ENCODE measurements at places on chromosomes 11 and 22.

- peak; percentile 83 for DNase-seq
Observed at GRCh38 chr11:62612366-62613290, at the start of the genes EML3 and ROM1. Gene EML3, minus strand, starts transcription at chr11:62612775. Its CDS starts 318 bp downstream, at chr11:62612457. Gene ROM1, plus strand, starts transcription at chr11:62613257. Its CDS starts 25 bp downstream, at chr11:62613282.

DNA sequence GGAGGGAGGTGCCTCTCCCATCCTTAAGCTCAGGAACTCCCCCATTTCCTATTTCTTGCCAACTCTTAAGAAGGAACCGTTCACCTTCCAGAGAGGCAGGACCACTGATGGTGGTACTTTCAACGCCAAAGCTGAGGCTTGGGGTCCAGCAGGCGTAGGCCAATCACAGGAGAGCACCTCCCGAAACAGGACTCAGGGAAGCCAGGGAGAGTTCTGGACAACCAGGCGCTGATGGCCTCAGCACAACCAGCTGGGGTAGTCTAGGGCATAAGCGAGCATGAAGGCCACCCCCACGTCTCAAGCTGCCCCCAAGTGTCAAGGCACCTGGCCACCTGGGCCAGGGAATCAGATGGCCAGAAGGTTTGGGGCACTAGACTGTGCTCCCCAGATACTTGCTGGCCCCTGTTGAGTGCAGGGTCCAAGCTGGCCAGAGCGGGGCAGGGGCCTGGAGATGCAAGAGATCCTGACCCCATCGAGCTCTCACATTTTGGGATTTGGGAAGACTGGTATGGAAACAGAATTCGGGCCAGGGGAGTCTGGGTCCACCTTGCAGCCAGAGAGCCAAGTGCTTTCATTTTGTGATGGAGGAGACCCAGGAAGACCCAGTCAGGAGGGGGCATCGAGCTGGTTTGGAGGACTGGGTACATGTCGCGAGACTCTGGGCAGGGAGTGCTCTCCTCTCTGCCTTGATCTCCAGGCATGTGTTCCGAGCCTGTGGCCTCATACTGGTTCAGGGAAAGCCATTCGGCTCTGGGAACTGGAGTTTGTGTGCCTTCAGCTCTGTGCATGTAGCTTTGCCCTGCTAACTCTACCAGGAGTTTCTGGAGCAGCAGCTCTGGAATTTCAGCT, 926 bp downstream of the CD6 start:
- no peak for DNase-seq

- no peak for DNase-seq
Observed at GRCh38 chr11:58622344-58622743, at the start of gene CNTF. Gene CNTF, plus strand, starts transcription at chr11:58622665. Its CDS starts 88 bp downstream, at chr11:58622753.

DNA sequence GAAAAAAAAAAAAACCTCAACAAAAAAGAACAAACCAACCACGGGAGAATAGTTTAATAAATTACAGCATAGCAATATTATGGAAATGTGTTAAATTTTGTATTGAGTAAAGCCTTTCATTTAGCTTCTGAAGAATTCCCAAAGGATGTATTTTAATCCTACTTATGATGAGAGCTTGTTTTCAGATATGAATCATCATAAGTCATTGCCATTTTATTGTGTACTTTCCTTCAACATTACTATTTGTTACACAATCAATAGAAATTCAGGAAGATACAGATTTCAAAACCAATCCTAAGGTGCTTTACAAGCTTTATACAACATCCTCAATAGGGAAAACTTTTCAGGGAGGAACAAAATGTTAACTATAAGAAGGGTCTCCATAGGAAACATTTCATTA, 200.6 kb upstream of the CTSC start:
- no peak for DNase-seq

- DNase-seq = no peak
Observed at GRCh38 chr11:69862331-69862771, 43.1 kb upstream of the FGF3 start.

GRCh38 chr11:73271936-73272679, at the start of gene P2RY6:
Gene P2RY6, plus strand, starts transcription at chr11:73272338. Its CDS starts 24,181 bp downstream, at chr11:73296519.
- DNase-seq = no peak

DNA sequence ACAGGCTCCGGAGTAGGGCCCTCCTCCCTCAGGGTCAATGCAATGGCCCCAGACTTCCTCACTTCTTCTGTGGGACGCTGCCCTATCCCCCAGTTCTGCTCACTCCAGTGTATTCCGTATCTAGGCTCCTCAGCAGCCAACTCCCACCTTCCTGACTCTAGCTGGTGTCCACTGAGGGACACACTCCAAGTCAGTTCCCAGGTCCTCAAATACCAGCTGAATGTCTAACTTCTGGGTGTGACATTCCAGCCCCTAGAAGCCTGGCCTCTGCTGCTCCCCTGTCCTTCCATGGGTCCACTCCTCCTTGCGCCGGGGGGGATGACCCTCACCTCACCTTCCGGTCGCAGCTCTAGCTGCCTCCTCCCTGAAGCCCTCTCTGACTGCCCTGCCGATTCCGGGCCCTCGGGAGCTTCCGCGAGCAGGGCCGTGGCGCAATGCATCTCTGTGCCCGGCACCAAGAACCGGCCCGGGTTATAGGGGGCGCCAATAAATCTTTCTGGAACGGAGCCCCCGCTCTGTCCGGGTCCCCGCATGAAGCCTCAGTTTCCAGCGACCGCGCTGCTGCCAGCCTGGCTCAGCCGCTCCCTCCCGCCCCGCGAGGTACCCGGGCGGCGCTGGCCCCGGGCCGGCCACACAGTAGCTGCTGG, 15.4 kb downstream of the BAD start:
- DNase-seq = no peak

- DNase-seq = no peak
Observed at GRCh38 chr11:103114836-103115235, 5.6 kb downstream of the DYNC2H1 start.

DNA sequence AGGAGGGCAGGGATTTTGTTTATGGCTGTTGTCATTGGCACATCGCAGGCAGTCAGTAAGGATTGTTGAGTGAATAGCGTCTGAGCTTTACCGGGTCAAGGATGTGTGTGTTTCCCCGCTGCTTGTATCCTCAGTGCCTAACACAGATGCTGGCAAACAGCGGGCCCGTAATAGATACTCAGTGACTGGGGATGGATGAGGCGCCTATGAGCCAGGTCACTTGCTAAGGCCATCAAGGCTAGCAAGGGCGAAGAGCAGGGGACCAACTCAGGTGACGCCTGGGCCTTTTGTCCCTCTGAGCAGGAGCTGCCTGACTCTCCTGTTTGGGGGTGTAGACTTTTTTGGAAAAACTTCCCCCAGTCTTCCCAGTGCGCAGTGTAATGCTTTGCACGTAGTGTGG, 118.1 kb downstream of the HIPK3 start:
- DNase-seq = no peak

- no peak for DNase-seq
Observed at GRCh38 chr11:116512841-116513240, 259.9 kb downstream of the BUD13 start.

- no peak for DNase-seq
Observed at GRCh38 chr11:128775468-128775867, 81.6 kb downstream of the FLI1 start.

DNA sequence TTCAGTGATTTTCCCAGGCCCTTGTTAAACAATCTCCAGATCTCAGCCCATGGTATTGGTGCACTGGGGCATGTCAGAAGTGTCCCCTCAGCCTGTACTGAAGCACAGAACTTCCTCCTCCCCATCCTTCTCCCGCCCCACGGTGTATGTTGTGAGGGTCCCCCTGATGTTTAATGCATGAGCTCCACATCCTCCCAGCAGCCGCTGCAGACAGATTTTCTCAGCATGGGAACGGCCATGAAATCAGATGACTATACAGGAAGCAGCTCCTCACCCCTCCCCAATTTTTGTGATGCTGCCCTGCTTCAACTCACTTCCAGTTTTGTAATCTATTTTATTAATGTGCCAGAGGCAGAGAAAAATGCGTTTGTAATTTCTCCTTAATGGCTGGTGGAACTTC, 406.0 kb downstream of the MIAT start:
- no peak for DNase-seq

GRCh38 chr22:45507798-45508197, 5.1 kb downstream of the FBLN1 start:
- DNase-seq = no peak

- no peak for DNase-seq
Observed at GRCh38 chr22:19961868-19962245, 20.2 kb upstream of the TXNRD2 start.

DNA sequence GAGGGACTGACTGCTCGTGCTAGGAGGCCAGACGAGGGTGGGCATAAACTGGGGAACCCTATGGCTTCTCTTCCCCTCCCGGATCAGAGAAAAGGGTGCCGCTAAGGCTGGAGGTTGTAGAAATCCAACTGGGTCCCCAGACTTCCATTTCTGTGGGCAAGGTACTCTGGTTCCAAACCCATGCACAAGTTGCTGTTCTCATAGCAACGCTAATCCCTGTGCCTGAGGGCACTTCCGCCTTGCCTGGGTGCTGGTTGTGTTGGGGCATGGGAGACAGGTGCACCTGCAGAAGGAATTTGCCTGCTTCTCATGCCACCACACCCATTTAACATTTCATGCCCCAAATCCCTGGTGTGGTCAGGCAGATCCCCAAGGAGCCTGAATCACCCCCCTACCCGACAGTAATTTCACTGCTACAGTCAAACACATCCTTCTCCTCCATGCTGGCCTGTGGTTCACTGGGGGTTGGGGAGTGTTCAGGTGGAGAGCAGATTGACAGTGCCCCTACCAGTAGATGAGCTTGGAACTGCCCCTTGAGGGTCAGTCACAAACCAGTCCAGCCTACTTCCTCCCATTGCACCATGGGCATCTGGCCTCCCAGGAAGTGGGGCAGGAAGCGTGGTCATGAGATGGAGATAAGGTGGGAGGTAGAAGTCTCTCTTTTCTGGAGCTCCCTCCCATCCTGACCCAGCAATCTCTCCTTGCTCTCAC, 1.2 kb downstream of the C2CD2L start:
- no peak for DNase-seq

- DNase-seq = no peak
Observed at GRCh38 chr11:13942971-13943381, 19.5 kb upstream of the SPON1 start.

DNA sequence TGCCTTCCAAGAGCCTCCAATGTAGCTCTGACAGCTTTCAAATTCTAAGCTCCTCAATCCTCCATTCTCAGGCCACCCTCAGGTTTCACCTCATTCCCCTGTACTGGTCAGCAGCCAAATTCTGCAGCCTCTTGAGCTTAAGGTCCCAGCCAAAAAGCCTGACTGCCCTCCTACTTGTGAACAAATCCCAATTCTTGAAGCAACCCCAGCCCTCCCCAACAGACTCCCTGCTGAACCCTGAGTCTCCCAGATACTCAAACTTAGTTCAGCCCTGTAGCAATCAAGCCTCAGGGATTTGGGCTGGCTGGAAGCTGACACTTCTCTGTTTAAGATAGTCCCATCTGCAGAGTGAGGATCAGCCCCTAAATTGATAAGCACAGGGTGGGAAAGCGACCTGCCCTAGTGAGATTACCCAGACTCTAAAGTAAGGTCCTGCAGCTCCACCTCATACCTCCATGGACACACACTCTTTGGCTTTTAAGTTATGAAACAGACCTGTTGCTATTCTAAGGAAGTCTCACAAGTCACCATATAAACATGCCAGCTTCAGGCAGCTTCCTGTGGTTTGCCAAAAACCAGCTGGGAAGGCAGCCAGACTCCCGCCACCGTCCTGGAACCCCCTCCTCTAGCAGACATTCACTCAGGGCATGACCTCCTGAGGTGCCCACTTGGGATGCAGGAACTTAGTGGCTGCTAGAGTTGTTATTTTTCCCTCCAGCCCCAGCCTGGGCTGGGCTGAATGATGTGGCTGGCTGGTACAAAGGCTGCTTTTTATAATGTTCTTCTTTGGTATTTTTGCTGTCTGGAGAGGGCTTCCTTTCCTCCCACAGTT, 82.5 kb upstream of the PICALM start:
- DNase-seq = no peak

- peak; percentile 30 for DNase-seq
Observed at GRCh38 chr11:57566905-57567514, 462 bp downstream of the UBE2L6 start.

DNA sequence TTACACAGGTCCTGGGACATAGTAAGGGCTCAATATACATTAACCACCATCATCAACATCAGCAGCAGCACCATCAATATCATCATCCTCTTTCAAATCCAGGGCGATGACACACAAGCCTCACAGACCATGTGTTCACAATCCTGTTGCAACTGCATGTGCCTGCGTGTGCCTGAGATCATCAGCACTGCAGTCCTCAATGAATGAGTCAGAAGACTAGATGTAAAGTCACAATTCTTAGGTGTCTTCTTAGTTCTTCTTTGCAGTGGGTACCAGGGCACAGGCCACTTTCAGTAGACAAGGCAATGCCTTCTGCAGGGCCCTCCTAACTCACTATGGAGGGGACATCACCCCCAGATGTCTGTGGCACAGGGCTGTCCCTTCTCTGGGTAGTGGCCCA, 111.1 kb downstream of the MYO18B start:
- no peak for DNase-seq

DNA sequence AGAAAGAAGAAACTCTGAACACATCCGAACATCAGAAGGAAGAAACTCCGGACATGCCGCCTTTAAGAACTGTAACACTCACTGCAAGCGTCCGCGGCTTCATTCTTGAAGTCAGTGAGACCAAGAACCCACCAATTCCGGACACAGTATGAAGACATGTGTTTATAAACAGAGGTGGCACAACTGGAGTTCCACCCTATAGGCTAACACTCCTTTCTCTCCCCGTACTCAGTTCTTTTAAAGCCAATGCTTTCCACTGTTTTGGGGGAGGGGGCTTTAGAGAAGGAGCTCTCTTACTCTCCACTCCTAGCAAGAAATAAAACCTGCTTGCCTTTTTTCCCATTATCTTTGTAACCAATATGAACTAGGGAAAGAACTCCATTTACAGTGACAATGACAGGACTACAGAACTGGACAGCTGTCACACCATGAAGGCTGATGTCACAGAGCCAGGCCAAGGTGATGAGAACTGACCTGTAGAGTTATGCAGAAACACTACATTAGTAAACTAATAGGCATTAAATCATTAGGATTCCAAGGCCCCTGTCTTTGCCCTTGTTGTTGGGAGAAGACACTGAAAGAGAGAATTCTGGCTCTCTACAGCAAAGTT, 733 bp downstream of the TRIM5 start:
- DNase-seq = no peak

- no peak for DNase-seq
Observed at GRCh38 chr22:24191893-24192292, 10.6 kb downstream of the SUSD2 start.

GRCh38 chr11:69297787-69298266, 3.9 kb downstream of the MYEOV start:
- no peak for DNase-seq

DNA sequence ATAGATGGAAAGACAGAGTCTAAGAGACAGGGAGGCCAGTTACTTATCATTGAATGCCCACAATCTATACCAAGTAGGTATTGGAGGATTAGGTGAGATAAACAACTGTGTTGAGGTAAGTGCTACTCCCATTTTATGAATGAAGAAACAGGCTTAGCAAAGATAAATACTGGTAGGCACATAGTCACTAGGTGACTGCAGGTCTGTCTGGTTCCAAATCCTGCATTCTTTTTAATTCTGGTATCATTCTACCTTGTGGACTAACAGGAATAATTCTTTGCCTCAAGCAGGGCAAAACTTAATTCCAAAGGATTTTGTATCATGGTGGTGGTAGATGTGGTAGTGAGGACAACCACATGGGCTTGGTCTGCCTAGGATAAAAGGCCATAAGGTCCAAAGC, 28.4 kb downstream of the RNF169 start:
- DNase-seq = no peak
